ENCODE measurements at places on chromosomes 1 and 21.
A peak's percentile ranks its signal among the peaks of the same experiment; 100 is the strongest.

GRCh38 chr1:109787845-109788601, 24.3 kb upstream of the EPS8L3 start:
- DNase-seq: no peak

GRCh38 chr21:41927727-41928409, 25.9 kb downstream of the C2CD2 start:
- no peak for DNase-seq

GRCh38 chr1:167710836-167711235, 10.9 kb upstream of the MPZL1 start:
- no peak for DNase-seq

- peak; percentile 73 for DNase-seq
These were observed 29.1 kb upstream of the LRRC8C start for GRCh38 chr1:89603651-89604413.

- DNase-seq: no peak
These were observed 71.8 kb downstream of the CHRM3 start for GRCh38 chr1:239458144-239458500.

- DNase-seq: no peak
These were observed 167.2 kb downstream of the FMN2 start for GRCh38 chr1:240258910-240259309.

GRCh38 chr1:183891158-183891856, 86.4 kb downstream of the RGL1 start:
- no peak for DNase-seq

DNA sequence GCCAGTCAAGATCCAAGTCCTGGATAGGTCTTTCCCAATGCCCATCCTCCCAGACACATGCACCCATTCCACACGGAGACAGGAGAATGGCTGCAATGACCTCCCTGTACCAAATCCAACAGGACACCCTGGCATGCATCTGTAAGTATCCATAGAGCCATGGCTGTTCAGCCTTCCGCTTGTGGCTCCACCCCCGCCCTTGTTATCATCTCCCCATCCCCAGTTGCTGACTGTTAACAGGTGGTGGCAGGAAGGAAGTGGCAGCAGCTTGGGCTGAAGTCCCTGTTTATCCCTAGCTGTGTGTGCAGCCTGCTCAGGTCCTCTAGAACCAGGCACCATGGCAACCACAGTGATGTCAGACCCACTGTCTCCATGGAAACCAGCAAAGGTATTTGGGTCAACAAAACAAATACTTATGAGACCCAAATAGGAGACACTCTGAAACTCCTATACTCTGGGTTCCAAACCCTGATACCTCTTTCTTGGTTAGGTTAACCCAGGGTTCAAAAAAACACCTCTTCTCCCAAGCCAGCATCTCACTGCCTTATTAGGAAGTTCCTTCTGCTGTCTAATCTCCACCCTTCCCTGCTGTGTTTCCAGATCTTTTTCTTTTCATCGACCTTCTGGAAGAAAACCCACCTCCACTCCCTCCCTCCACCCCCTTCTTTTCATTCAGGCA, 721 bp downstream of the PBXIP1 start:
- DNase-seq: peak; percentile 45

GRCh38 chr1:167442854-167443565, 75.3 kb downstream of the CD247 start:
- DNase-seq: no peak

DNA sequence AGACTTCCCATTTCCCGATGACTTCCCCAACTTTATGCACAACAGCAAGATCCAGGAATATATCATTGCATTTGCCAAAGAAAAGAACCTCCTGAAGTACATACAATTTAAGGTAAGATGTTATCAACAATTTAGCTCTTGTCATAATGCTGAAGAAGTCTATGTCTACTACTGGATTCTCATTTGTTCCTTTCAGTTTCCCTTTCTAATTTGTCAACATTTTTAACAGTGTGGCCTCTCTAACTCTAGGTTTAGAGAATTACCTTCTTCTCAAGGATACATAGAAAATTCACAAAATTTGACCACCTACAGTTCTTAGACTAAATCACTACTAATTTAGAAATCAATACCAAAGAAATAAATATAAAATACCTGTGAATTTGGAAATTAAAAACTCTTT, 13.2 kb downstream of the FMO3 start:
- no peak for DNase-seq

- no peak for DNase-seq
These were observed 5.8 kb upstream of the PHC2 start for GRCh38 chr1:33436557-33437285.

- no peak for DNase-seq
These were observed 371.8 kb downstream of the HHAT start for GRCh38 chr1:210700511-210700910.

GRCh38 chr1:164518692-164519332, 40.2 kb upstream of the PBX1 start:
- no peak for DNase-seq

- no peak for DNase-seq
These were observed 22.1 kb upstream of the FAM43B start for GRCh38 chr1:20530306-20530705.

GRCh38 chr1:42950116-42950481, 8.6 kb downstream of the SLC2A1 start:
- no peak for DNase-seq

GRCh38 chr1:246856371-246856770, 75.4 kb downstream of the AHCTF1 start:
- no peak for DNase-seq

DNA sequence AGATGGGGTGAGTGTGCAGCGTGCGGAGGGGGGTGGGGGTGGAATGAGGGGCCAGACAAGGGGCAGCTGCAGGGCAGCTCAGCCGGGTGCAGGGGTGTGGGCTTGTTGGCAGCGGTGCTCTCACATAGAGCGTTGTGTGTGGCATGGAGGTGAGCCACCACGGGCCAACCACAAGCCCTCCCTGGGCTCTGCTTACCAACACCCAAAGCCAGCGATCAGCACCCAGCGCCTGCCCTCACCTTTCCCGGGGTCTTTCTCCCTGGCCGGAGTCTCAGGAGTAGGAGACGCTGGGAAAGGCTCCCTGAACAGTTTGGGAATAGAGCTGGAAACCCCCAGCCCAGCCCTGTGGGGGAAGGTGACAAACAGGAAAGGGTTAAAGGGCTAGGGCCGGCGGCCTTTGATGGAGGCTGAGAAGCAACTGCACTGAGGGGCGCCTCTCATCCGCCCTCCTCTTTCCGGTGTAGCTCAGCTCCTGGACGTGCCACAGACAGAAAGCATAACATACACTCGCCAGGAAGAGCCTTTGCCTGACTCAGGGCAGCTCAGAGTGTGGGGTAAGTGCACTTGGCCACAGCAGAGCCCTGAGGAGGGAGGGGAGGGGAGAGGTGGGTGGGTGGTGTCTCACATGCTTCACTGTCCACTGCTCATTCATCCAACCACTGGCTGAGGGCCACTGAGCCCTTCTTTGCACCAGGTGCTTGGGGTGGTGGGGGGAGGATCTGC, 577 bp downstream of the IKBKE start:
- DNase-seq: peak; percentile 32

DNA sequence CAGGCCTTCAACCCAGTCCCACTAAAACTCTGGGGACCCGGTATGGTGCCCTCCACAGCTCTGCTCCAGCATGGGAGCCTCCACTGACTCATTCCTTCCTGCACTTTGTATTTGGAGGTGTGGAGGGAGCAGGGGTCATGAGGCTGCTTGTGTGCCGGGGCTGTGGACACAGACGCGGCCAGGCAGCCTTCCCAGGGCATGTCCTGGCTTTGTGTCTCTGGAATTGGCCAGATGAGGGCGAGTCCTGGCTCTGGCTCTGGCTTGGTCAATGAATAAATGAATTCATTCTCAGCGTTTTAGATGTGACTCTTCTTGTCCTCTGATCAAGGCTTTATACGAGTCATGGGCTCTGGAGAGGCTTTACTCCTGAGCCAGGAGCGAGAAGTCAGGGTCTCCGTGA, 19.1 kb downstream of the AJAP1 start:
- DNase-seq: no peak

GRCh38 chr1:6953907-6954364, 168.7 kb downstream of the CAMTA1 start:
- DNase-seq: no peak

DNA sequence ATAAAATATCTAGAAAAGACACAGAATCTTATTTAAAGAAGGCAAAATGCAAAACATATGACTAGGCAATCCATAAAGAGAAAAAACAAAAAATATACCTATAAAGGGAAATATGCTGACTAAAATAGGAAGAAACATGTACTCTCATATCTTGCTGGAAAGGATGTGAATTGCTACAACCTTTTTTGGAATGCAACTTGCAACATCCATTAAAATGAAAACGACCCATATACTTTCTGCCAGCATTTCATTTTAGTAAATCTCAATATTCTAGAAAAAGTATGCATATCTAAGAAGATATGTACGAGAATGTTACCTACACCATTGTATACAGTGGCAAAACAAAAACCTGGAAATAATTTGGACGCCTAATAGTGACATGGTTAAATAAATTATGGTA, 56.6 kb downstream of the EDEM3 start:
- no peak for DNase-seq

DNA sequence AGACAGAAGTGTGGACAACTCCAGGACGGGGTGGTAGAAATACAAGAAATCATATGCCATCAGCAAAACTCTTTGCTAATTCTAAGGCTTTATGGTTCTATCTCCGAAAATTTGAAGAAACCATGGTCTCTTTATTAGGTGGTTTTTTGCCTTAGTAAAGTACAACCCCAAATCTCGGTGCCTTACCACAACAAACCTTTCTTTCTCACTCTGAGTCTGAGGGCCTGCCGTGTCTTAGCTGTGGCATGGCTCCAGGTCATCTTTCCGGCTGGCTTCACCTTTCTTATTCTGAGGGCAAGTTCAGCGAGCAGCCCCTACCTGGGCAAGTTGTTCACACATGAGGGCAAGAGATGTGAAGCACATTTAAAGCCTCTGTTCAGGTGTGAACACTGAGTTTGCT, 280.6 kb downstream of the TTLL7 start:
- DNase-seq: no peak

DNA sequence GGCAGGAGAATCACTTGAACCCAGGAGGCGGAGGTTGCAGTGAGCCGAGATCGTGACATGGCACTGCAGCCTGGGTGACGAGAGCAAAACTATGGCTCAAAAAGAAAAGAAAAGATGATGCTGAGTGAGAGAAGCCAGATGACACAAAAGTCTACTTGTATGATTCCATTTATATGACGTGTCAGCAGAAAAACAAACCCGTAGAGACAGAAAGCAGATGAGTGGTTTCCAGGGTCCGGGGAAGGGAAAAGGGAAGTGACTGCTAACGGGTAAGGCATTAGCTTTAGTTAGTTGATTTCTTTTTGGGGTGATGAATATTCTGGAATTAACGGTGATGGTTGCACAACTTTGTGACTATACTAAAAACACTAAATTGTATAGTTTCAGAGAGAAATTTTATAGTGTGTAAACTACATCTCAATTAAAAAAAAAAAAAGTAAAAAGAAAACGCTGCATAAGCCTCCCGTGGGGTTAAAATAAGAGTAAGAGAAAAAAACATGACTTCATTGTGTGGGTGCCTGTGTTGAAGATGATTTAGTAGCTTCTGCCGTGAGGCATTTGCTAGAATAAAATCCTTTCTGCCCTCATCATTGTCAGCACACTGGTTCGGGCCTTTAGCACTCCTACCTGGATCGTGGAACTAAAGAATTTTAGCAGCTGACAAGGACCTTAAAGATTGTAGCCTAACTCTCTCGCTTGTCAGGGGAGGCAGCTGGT, 24.7 kb upstream of the ATP5PO start:
- no peak for DNase-seq
